ENCODE measurements at places on chromosomes 6 and 20. TPM values are rescaled to one million over a fixed set of nuclear protein-coding genes. Genes with fewer than 3 reads are reported as not detected.
A peak's percentile ranks its signal among the peaks of the same experiment; 100 is the strongest.

GRCh38 chr6:32967151-32968091, 973 bp upstream of the BRD2 start:
- H3K27me3 ChIP-seq: no peaks in the 10 kb centered on the region
- H3K4me3 ChIP-seq: peak overlapping the region; percentile 83
- peaks cover 3% of the 10 kb centered on the region for H3K36me3 ChIP-seq
- H3K27ac ChIP-seq: peak overlapping the region; percentile 99

DNA sequence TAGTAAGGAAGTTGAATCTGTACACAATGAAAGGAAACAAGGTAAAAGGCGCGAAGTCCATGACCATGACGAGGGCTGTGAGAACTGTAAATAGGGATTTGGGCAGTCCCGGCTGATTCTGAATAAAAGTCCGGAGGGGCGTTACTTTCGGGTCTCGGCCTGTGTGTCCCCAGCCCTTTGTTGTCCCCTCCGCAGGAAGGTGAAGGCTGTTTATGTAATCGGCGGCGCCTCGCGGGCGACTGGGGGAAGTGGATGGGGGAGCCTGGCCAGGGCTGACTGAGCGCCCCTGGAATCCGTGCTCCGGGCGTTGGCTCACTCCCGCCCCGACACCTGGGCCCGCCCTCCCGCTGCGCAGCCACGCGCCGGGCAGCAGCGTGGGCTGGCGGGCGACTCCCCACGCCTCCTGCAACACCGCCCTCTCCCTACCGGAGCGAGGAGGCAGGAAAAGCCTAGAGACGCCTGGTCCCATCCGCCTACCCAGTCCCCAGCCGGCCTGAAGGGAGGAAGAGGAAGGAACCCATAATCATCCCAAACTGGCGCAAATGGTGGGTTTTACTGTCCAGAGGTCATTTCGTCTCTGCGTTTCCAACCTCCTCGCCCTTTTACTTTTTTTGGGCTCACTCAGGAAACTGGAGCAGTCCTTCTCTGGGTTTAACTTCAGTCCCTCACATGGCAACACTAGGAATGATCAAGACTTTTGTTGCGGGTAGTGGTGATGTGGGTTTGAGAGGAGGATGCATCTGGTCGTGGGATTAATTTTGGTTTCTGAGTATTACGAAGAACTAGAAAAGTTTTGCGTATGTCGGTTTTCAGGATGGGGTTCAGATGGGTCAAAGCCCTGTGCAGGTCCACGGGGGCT, 12.1 kb downstream of the TRIM31 start:
- no peaks in the 10 kb centered on the region for H3K27me3 ChIP-seq
- no peaks in the 10 kb centered on the region for H3K36me3 ChIP-seq
- peaks cover 34% of the 10 kb centered on the region for H3K4me1 ChIP-seq
- H3K27ac ChIP-seq: no peak overlapping the region

DNA sequence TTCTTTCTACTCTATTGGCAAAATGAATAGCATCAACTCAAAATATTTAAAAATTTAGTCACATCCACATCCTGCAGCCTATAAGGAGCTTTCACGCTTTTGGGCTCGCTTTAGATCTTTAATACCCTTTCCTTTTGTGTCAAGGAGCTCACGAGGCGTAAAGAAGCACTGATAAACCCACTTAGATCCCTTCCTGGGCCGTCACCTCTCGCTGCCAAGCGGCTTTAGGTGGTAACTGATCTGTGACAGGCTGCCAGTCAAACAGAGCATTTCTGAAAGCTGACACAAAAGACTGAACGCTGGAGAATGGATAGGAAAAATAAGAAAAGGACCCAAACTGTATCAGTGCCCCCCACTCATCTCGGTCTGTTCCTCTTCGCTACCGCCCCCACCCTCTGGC, 385.7 kb upstream of the MMS22L start:
- peaks cover 7% of the 10 kb centered on the region for H3K27me3 ChIP-seq
- no peaks in the 10 kb centered on the region for H3K4me1 ChIP-seq
- H3K27ac ChIP-seq: no peak overlapping the region
- no peak for DNase-seq
- H3K4me3 ChIP-seq: no peak overlapping the region

MUCL3 gene
- total RNA-seq: not detected

C6orf15 gene
- total RNA-seq: not detected

DNA sequence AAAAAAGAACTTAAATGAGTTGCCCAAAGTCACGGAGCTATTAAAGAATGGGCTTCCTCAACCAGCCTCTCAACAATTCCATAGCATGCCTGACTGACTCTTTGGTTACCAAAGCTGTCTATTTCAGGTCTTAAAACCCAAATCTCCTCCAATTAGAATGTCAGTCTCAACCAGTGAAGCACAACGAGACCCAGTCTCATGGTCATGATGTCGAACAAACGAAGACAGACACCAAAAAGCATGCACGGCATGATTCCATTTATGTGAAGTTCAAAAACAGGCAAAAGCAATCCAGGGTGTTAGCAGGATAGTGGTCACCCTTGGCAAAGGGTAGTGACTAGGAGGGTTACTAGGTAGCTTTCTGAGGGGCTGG, 16.3 kb upstream of the PTPN1 start:
- no peak overlapping the region for H3K4me3 ChIP-seq
- peaks cover 23% of the 10 kb centered on the region for H3K4me1 ChIP-seq
- no peaks in the 10 kb centered on the region for H3K36me3 ChIP-seq
- no peak for DNase-seq
- no peak overlapping the region for H3K27ac ChIP-seq
- no peaks in the 10 kb centered on the region for H3K27me3 ChIP-seq

LRRC73 gene
- total RNA-seq: 0.22 TPM

- H3K27ac ChIP-seq: no peak overlapping the region
- H3K4me1 ChIP-seq: 0 out of 2 replicates have a peak, but pooled peaks cover 4% of the 10 kb centered on the region
- H3K36me3 ChIP-seq: no peaks in the 10 kb centered on the region
- H3K4me3 ChIP-seq: no peak overlapping the region
Observed at GRCh38 chr20:62117362-62117646, 5.0 kb upstream of the LSM14B start.

DNA sequence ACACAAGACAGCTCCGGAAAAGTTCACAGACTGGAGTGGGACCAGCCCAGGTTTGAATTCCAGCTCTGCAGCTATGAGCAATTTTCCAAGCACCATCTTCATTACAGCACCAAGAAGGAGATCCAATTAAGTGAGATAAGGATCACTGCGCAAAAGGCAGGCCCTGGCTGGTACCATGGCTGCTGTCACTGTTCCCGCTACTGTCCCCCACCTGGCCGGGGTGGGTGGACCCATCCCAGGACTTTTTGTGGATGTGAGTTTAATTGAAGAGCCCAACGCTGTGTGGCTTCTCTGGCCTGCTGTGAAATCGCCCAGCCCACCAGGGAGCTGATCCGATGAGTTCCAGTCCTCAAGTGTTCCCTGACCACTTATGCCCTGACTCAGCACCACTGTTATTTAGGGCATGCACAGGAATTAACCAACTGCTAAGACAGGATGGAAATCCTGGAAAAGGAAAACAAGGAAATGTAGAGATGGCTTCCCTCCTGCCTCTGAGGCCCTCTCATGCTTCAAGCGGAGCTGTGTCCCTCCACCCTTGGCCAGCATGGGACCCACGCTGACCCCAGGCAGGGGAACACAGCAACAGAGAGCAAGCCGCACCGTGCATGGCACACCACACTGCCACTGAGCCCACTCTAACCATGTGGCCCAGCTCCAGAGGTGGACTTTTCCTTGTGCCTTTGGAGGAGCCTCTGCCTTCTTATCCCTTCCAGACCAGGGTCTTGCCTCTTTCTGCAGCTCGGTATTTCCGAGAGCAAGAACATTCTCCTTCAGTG, 150.0 kb upstream of the CST7 start:
- no peak overlapping the region for H3K4me3 ChIP-seq
- H3K27me3 ChIP-seq: peaks cover 91% of the 10 kb centered on the region
- H3K27ac ChIP-seq: no peak overlapping the region
- H3K36me3 ChIP-seq: no peaks in the 10 kb centered on the region
- no peaks in the 10 kb centered on the region for H3K4me1 ChIP-seq
